ENCODE measurements at places on chromosomes 7 and 10.
A peak's percentile ranks its signal among the peaks of the same experiment; 100 is the strongest.

GRCh38 chr7:54988516-54988915 lies 30.3 kb upstream of the EGFR start:
- DNase-seq: no peak

DNA sequence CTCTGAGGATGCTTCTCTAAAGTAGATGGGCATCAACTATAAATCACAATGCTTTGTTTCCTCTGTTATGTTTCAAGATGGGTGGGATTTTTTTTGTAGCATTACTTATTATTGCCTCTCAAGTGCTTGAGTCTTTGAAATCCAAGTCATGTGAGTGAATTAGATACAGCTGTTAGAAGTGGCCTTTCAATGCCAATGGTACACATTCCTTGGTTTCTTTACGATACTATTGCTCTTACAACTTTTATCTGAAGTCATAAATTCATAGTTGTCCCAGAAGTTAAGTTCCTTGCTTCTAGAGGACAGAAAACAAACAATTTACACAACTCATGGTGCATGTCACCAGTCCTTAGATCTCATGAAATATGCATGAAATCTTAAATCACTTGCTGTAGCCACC lies 15.5 kb downstream of the CFTR start:
- DNase-seq: no peak

- DNase-seq: no peak
Measured at GRCh38 chr10:36391405-36391804, 734.0 kb upstream of the ANKRD30A start.

- no peak for DNase-seq
Measured at GRCh38 chr7:156524818-156525597, 115.6 kb upstream of the RNF32 start.

DNA sequence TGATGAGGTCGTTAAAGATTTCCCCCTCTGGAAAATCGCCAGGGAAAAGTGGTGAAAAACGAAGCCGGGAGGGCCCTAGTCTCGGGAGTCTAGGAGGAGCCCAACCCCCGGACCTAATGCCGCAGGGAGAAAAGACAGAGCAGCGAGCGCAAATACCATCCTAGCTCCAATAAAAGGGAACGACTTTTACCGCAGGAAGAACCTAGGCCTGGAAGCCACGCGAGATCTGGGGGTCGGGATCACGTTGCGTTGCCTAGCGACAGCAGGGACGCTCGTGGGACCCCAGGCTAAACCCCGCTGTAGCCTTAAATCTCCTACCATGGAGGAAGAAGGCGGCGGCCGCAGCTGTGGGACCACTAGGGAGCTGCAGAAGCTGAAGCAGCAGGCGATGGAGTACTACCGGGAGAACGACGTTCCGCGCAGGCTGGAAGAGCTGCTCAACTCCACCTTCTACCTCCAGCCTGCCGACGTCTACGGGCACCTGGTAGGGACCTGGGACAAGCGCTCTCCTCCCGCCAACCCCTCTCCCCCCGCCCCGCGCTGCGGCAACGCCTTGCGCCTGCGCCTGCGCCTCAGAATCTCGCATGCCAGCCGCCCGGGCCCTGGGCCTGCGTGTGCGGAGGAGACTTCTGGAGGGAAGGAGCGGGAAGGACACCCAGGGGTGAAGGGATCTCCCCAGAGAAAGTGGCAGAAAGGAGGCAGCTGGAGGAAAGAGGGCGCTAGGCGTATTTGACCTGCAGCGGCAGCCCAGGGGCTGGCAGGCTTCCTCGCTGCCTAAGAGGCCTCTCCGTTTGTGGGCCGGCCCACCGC lies at the start of gene ENO4:
Gene ENO4, plus strand, starts transcription at position 252 of the 810 bp plus-strand sequence. Its CDS starts 68 bp downstream, at position 320.
- peak; percentile 62 for DNase-seq

- peak; percentile 23 for DNase-seq
Measured at GRCh38 chr10:109972372-109973001, 35.3 kb upstream of the ADD3 start.

DNA sequence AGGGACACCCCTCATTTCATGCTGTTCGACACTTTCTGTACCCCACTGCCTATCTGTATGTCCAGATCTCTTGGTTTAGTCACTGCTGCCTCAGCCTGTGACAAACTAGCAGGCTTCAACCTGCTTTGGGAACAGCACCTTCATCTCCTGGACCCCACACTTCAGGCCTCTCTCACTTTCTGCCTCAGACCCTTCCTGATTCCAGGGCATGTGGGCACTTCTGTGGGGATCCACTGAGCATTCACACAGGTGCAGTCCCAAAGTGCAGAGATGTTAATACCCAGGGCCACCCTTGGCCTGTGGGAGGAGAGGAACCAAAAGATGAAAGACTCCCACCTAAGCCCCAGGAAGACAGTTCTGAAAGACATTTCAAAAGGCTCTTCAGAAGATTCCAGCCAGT lies 29.4 kb upstream of the C10orf71 start:
- no peak for DNase-seq

DNA sequence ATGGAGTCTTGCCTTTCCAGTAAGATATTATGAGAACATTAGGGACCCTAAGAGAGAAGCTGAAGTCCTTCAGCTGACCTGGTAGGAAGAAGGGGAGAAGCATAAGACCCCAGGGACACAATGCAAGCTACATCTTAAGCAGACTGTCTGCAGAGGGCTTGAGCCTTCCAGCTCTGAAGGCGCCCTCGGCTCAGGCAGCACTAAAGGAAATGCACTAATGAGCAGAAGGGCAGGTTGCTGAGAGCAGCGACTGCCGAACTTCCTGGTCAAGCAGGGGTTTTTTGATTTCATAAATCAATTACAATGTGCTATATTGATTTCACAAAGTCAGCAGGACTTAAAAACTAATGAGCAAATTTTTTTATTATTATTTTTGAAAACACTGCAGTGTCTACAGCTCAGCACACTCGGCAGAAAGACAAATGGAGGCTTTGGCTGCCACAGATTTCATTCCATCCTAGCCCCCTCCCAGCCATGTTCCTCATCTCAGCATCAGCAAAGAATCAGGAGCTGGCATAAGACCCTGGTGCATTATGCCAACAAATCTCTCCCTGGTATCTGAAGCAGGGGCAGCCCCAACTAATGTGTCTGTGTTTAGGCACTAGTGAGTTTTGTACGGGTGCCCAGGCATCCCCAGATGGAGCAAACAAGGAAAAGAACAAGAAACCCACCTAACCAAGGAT lies 57.1 kb downstream of the LRRTM3 start:
- DNase-seq: no peak

DNA sequence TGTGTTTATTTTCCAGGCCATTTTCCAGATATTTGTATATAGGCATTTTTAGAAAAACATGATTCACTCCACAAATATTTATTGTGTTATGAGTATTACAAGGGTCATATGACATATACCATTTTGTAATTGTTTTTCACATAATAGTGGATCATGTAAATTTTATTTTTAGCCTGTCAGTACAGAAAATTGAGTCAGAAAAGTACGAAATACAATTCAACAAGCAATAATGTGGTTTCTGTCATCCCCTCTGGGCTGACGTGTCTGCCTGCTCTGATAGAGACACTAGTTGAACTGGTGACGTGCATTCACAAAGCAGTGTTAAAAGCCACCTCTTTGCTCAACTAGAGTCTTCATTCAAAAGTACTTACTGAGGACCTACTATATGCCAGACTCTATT lies 97.9 kb upstream of the STEAP1B start:
- no peak for DNase-seq

DNA sequence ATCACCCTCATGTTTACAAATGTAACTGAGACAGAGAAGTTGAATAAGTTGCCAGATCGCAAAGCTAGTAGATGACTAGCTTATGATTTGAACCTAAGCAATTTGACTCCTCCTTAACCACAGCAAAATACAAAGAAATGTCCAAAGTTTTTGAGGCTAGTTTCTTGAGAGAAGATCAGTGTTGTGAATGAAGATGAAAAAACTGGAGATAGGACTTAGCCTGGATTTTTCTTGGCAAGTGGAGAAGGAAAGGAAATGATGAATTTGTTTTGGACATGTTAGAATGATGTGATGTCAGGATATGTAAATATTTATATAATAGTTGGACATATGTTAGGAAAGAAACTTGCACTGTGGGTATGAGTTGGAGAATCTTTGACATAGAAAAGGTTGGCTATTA lies 149.8 kb downstream of the LSMEM1 start:
- DNase-seq: no peak

DNA sequence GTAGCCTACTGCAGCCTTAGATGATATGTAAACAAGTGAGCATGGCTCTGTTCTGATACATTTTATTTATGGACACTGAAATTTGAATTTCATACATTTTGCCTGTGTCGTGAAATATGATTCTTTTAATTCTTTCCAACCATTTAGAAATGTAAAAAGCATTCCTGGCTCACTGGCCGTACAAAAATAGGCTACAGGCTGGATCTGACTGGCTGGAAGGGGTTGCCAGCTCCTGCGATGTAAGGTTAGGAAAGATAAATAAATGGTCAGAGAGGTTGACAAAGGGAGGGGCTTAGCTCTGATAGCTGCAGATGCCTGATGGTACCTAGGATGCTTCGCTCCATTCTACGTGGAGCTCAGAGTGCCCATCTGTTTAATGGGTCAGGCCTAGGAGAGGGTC lies 3.4 kb downstream of the ADCYAP1R1 start:
- DNase-seq: no peak

DNA sequence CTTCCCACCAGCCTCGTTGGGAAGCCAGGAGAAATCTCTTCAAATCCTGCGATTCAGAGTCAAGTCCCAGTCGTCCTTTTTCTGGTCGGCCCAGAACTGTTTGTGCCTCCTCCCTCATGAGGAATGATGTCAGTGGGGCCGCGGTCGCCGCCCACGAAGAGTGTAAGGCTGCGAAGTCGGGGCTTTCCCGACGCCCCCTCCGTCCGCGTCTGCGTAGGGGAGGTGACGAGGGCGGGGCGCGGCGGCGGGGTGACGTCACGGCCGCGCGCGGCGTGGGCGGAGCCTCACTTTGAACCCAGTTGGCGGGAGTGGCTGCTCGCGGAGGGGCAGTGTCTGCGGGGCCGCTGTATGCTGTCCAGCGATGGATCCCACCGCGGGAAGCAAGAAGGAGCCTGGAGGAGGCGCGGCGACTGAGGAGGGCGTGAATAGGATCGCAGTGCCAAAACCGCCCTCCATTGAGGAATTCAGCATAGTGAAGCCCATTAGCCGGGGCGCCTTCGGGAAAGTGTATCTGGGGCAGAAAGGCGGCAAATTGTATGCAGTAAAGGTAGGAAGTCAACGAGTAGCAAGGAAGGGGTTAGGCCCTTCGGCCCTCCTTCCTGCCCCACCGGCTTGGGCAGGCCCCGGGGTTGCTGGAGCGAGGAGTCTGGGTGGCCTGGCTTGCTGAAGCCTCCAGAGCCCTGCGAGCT lies at the start of gene MASTL:
Gene MASTL, plus strand, starts transcription at position 287 of the 689 bp plus-strand sequence. Its CDS starts 75 bp downstream, at position 362.
- DNase-seq: peak; percentile 90

All from BE2C (cell line).